HL-60 (cell line): ENCODE measurements at places on chromosomes 16 and 17.

DNA sequence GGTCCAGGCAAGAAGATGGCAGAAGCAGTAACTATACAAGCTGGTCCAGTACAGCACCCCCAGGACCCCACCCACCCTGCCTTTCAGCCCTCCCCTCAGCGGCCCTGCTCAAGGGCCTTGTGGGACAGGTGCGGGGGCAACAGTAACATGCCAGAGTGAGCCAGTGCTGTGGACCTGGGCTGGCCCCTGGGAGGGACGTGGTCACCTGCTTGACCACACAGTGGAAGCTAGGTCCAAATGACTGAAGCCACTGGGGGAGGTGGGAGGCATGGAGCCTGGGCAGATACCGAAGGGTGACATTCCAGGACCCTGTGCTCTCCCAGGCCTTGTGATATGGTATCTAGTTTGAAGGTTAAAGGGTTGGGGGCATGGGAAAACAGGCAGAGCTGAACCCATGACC is 17.3 kb downstream of the ATP6V0D1 start:
- no peak for DNase-seq

GRCh38 chr17:38702166-38702915 is 2.7 kb upstream of the MLLT6 start:
- DNase-seq, result peak; percentile 79

DNA sequence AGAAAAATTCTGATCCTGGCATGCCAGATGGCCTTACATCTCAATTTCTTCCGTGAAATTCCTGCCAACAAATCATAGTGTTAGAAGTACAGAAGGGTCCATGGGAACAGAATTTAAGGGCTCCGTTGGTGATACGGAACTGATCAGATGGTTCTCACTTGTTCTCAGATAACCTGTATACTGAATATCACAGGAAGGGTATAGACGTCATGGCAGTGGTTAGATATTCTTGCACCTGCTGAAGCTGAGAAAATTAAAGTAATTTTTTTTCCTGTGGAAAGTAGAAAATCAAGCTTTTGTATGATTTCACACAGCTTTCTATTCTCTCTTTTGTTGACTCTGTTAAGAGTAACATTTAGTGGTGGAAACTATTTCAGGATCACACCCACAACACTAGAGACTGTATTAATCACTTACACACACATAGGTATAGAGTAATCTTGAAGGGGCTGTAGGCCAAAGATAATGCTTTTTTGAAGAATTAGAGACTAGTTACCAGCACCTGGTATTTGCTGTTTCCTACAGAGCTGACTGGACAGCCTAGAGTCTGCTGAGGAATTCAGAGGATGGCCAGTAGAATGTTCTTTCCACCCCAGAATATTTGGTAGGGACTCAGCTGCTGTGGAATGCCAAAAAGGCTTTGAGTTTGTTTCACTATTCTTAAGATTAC is 7.5 kb downstream of the TENT4B start:
- DNase-seq, result no peak

- DNase-seq, result no peak
Observed at GRCh38 chr16:29915590-29916247, 10.3 kb downstream of the KCTD13 start.

- DNase-seq, result peak; percentile 88
Observed at GRCh38 chr16:2969545-2970521, 685 bp downstream of the PAQR4 start.

DNA sequence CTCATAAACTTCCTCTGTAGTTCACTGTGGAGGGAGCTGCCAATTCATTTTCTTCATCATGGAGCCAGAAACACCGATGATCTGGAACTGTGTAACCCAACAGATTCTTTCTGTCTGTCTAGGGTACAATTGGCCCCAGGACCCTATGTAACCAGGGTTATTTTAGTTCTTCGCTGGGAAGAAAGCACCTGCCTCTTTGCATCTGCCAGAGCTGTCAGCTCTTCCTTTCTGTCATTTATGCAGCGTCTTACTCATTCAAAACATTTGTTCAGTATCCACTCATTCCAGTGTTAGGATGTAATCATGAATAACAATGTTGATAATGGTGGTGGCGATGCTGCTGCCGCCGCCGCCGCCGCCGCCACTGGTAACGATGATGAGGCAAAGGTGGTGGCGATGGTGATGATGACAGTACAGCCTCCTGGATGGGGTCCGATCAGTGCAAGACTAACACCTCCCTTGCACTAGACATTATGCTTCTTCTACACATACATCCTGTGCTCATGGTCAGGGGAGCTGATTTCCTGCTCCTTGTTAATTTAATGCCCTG is 46.1 kb downstream of the IRX5 start:
- no peak for DNase-seq

GRCh38 chr17:38333635-38334295 is 10.0 kb downstream of the GPR179 start:
- no peak for DNase-seq

- DNase-seq, result no peak
Observed at GRCh38 chr17:49755663-49756283, 8.2 kb downstream of the FAM117A start.

- peak; percentile 66 for DNase-seq
Observed at GRCh38 chr17:37848690-37849616, 75.3 kb upstream of the TBC1D3K start.

DNA sequence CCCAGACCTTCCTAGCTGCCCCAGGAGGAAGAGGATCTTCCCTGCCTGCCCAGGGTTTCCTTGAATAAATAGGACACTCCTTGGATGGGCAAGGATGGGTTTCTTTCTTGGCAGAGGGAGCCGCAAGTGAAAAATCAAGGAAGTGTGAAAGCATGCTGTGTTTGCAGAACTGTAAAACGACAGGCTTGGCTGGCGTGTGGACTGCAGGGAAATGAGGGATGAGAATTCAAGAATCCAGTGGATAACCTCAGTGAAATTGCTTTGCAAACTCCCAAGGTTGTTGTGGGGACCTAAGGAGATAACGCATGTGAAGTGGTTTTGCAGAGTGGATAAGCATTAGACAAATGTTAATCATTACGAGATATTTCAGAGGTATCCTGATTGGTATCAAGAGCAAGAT is 20.4 kb downstream of the GPR139 start:
- no peak for DNase-seq

DNA sequence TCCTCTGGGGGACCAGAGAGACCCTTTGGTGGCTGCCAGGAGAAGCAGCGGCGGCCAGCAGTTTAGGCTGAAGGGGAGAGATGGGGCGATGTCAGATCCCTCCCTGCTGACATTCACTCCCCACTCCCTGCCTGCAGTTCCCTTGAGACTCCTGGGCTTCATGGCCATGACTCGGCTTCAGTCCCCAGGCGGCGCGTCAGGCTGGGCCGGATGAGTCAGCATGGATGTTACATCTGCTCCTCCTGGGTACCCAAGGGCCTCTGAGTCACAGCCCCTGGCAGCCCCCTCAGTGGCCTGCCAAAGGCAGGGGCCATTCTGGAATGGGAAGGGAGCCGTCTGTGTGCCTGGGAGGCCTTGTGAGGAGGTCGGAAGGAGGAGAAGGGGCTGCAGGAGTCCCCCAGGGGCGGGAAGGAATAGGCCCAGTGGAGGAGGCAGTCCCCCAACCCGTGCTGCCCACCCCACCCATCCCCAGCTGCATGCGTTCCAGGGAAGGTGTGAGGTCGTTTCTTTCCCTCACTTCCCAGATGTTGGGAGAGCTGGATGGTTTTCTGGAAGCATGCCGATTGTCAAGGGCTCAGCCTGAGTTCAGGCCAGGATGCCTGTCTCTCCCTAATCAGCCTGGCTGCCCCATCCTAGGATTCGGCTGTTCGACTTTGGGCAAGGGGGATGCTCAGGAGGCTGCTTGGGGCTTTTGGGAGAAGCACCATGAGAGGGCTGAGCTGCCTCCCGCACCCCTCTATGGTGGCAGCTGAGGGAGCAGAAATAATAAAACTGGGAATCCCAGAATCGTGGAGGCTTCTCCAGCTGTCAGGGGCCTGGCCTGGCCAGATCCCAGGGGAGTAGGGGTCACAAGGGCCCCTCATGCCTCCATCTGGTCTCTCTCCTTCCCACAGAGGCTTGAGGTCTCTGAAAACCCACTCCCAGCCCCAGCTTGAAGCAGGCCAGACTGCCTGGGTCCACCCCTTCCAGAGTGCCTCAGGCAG is 9.7 kb downstream of the RHBDL3 start:
- DNase-seq, result peak; percentile 34

- no peak for DNase-seq
Observed at GRCh38 chr16:9665851-9666271, 516.4 kb downstream of the GRIN2A start.

DNA sequence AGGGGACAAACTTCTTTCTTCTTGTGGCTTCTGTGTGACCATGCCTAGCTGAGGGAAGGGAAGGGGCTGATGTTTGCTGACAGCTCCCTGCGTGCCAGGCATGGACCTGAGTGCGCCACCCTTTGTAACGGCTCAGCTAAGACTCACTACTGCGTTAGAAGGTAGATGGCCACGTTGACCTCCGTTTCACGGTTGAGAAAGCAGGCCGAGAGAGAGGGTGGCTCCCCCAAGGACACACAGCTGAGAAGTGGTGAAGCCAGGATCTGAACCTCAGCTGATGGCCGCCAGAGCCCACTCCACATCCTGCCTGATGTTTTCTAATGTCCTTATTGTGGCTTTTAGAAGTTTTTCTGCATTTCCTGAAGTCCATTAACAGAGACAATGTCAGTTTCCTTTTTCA is 45.1 kb downstream of the RGS9 start:
- no peak for DNase-seq

DNA sequence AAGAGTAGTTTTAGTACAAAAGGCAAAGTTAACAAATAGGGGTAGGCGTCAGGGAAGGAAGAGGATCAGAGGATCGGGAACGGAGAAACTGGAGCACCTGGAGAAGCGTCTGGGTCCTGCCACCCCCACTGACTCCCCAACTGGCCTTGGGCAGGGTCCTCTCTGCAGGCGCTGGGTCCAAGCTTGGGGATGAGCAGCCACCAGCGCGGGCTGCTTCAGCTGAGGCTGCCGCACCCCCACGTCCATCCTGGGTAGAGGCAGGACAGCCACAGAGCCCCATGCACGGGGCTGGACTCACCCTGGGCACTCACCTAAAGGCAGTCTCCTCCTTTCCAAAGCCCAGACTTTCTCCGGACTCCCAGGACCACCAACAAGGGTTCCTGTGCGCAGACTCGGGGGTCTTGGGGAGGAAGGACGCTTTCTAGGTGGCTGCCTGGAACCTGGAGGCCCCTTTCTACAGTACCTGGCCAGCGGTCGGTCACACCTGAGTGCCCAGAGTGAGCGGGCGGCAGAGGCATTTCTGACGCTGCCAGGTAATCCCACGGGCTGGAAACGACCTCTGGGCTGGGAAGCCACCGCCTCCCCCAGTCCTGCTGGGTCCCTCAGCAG is 1.1 kb downstream of the HS3ST6 start:
- DNase-seq, result no peak

- no peak for DNase-seq
Observed at GRCh38 chr16:85750827-85751697, at the start of gene C16orf74. C16orf74 (minus strand) TSS chr16:85751096; CDS start chr16:85735217, 15,879 bp downstream.

DNA sequence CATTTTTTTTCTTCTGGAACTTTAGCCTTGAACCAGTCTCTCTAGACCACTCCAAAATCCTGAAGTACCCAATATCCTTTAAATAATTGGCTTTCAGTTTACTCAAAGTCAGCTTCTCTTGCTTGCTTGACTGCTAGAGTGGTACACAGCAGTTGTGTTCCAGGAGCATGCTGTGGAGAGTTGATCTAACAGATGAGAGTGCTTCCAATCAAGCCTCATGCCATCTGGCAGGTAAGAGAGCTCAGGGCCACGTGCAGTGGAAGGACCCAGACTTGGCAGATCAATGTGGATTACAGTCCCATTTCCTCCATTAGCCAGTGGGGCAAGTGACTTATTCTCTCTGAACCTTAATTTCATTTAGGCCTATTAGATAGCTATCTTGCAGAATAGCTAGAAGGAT is 15.7 kb downstream of the CNEP1R1 start:
- no peak for DNase-seq

GRCh38 chr17:56798916-56799315 is 34.8 kb downstream of the C17orf67 start:
- DNase-seq, result no peak

- DNase-seq, result no peak
Observed at GRCh38 chr17:73359987-73360410, 48.2 kb upstream of the CDC42EP4 start.

GRCh38 chr17:67946513-67946912 is 49.8 kb downstream of the C17orf58 start:
- DNase-seq, result no peak

- no peak for DNase-seq
Observed at GRCh38 chr17:67215991-67216421, 29.0 kb downstream of the HELZ start.
